Breast epithelium (tissue), 4 donors: ENCODE measurements at places on chromosomes 7 and 10.
A peak's percentile ranks its signal among the peaks of the same experiment; 100 is the strongest.

- DNase-seq = peak; percentile 47
These were observed 90.1 kb upstream of the DNAAF5 start for GRCh38 chr7:636396-636795.

- no peak for DNase-seq
These were observed 64.2 kb upstream of the DDC start for GRCh38 chr7:50629238-50629901.

GRCh38 chr10:71857934-71858890 lies 7.2 kb upstream of the PSAP start:
- no peak for DNase-seq

DNA sequence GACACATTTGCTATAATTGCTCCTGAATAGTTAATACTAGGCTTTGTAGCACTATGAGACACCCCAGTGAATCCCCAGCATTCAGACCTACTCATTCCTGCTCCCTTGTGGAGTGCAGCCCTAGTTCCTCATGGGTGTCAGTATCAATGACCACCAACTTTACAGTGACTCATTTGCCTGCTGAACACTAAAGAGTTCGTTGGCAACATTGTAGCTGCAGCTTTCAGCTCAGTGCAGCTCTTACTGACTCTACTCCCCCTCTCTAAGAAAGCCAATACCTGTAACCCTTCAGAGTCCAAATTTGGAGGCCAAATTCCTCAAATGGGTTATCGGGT lies 127.1 kb upstream of the MTPN start:
- no peak for DNase-seq

DNA sequence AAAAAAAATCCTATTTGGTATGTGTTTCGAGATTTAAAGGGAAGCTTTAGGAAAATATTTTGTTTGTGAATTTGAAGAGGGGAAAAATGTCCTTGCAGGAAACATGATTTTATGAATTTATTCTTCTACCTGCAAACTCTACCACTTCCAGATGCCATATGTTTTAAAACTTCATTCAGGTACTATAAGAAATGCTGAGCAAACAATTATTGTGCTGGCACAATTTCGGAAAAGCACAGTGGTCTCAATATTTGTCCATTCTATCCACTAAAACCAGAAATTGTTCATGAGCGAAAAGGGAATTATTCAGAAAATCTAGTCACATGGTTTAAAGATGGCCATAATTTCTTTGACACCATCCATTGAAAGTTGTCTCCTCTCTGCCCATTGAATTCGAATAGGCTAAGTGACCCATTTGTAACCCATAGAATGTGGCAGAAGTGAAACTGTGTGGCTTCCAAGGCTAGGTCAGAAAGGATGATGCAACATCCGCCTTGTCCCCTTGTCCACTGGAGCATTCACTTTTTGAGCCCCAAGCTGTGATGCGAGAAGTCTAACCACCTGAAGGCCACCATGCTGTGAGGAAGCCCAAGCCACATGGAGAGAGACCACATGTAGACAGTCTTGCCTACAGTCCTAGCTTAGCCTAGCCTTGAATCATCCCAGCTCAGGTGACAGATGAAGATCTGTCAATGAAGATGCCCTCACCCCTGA lies 189.8 kb upstream of the PRKCQ start:
- DNase-seq = no peak

DNA sequence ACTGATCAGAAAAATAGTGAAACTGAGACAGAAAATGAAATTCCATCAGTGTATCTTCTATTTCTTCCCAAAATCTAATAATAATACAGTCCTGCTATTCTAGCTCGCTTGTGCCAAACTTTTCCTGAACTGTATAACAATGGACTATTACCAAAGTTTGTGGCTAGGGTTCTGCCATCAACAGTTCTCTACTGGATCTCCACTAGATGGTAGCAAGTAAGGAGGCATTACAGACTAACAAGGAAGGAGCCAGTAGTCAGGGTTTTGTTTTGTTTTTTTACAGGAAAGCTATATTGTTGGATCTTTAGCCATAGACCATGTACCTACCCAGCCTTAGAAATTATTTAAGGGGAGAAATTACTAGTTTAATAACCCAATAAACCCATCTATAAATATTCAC lies 10.8 kb downstream of the MTERF1 start:
- no peak for DNase-seq

GRCh38 chr7:32360127-32360526 lies 130.1 kb downstream of the LSM5 start:
- DNase-seq = no peak

DNA sequence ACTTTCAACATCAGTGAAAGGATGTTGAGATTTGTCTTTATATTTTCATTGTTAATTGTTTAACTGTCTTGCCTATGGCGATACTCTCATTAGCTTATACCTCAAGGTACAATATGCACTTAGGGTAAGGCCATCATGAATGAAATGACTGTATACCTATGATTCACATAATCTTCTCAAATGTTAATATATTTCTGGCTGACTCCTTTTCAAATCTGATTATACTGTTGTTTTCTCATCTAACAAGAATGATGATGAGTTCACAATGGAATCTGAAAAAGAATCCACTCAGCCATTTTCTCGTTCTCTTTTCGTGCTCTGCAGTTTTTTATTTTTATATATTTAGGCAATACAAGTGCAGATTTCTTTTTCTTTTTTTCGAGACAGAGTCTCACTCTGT lies 159.1 kb downstream of the ARHGAP12 start:
- no peak for DNase-seq

GRCh38 chr10:113104047-113104446 lies 154.0 kb downstream of the TCF7L2 start:
- no peak for DNase-seq

DNA sequence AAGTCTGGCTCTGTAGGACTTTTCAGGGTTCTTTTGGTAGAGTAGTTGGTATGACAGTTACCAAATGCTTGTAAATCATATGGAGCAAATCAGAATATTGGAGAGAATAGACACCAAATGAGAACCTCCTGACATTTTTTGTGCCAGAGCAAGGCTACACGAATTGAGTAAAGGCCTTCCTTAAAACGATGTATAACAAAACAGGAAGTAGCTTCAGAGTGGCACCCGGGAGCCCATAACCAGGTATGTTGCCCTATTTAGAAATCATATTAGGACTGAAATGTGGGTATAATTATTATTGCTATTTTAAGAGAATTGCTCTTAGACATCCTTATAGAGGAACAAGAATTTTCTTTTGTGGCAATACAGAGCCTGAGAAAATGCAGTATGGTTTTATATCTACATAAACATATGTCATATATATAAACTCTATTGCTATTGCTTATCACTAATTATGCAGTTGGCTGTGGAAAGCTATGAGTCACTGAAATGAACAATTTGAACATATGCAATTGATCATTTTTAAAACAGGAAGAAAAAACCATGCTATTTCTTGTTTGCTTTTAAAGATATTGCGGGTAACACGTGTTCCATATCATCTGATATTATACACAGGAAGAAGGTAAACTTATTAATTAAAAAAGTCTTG lies 197.4 kb upstream of the MTPN start:
- DNase-seq = no peak

GRCh38 chr10:103652599-103653281 lies 159.2 kb downstream of the NEURL1 start:
- no peak for DNase-seq

DNA sequence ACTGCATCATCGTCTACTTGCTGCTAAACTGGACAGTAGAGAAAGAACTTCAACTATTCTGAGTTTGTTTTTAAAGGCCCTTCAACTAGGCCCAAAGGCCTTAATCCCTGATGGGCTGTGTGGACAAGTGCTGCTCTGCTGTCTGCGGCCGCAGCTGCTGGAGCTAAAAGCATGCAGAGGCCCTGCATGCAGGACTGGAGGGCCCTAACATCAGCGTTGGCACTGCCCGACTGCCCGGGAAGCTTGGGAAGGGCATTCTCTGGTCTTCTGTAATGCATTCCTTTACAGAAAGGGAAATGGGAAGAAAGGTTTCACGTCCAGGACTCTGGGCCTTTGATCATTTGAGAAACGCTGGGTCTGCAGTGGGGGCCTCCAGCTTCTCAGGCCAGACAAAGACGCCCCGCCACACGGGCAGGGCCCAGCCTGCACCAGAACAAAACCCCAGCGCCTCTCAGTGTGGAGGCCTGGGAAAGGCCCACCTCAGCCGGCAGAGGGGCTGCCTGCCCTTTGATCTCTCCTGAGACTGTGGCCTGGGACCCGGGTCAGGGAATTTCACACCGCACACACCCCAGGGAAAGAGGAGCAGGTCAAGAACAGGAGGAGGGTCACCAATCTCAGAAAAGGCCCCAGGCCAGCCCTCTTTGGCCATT lies 229.3 kb downstream of the DNAJB6 start:
- DNase-seq = no peak

DNA sequence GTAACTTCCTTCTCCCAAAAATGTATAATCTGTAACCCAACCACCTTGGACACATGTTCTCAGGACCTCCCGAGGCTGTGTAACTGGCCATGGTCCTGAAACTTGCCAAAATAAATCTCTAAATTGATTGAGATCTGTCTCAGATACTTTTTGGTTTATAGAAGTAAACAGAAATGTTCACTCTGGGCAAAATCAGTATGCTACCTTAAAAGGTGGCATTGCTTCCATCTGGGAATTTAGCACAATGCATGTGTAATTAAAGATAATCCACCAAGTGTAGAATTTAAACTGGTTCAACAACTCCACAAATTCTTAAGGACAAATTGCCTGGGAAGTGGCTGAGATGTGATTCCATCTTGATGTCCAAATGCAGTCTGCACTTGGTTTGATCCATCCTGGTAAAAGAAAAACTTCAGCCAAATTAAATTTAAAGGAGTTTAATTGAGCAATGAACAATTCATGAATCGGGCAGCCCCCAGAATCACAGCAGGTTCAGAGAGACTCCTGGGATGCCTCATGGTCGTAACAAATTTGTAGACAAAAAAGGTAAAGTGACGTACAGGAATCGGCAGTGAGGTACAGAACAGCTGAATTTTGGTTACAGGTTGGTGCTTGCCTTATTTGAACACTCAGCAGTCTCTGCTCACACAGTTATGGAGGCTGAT lies 102.6 kb upstream of the PFKP start:
- DNase-seq = no peak

GRCh38 chr7:126940723-126941307 lies 311.9 kb downstream of the GRM8 start:
- no peak for DNase-seq

DNA sequence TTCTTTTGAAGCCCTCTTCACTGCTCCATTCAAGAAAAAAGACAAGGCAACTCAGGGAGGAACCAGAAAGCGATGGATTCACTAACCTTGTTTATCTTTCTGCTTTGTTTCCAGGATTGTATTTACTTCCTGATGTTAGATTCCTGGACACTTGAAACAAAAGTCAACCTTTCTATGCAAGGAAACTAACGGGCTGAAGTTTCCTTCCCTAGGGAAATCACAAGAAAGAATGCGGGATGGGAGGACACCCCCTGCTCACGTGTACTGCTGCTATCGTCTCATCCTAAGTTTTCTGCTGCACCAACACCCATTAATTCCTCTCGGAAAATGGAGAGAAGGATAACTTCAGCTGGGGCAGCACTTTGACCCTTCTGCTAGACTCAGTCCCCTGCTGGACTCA lies 50.3 kb downstream of the ELMO1 start:
- no peak for DNase-seq

GRCh38 chr7:79506481-79506880 lies 53.0 kb upstream of the MAGI2 start:
- DNase-seq = no peak

GRCh38 chr10:61973906-61974305 lies 72.4 kb downstream of the ARID5B start:
- DNase-seq = no peak
